Stimulated activated CD4-positive, alpha-beta T cell treated with anti-CD3 and anti-CD28 coated beads, Interleukin-1b, Interleukin-23, amount 100 ng/mL, for 1 hour (primary cell): ENCODE measurements at places on chromosomes 6 and 20.

DNA sequence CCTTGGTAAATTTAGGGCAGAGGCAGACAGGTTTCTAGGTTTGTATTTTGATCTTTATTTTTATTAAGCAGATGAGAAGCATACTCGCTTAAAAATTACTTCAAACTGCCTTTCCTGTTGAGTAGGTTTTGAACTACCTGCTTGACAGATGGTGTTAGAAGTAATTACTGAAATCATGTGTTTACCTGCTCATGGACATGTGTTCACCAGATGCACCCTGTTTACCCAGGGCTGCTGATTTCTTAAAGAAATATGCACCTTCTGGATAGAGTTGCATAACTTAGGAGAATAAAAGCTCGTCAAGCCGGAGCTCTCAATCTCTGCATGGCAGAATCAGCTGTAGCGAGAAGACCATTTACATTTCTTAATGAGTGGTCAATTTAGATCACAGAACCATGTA, 165.1 kb downstream of the CDKAL1 start:
- DNase-seq = no peak

- DNase-seq = no peak
These were observed 51.4 kb upstream of the TMEM181 start for GRCh38 chr6:158508450-158508849.

DNA sequence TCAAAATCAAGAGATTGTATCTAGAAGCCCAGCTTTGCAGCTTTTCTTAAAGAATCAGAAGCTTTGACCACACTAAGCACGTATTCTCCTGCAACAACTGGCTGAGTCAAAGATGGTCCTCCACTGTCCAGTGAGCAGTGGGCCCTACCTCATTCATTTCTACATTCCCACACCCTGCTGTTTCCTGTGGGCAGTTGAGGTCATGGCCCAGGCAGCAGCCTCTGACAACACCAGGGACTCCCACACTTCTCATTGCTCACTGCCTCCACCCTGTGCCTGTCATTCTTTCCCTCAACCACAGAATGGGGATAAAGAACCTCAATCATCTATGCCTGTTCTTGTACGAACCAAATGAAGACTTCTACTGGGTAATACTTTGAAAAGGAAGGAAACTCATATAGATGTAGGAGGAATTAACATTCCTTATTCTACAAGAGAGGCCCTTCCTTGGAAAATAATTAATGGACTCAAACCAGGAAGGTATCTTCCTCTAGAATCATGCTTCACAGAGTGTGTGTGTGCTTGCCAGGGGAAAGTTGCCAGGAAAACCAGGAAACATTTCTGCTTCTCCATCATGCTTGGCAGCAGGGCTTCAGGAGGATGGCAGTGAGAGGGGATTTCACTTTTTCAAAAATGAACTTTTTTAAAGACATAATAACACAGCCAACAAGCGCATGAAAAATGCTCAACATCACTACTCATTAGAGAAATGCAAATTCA, 191.7 kb upstream of the RIN2 start:
- DNase-seq = no peak

DNA sequence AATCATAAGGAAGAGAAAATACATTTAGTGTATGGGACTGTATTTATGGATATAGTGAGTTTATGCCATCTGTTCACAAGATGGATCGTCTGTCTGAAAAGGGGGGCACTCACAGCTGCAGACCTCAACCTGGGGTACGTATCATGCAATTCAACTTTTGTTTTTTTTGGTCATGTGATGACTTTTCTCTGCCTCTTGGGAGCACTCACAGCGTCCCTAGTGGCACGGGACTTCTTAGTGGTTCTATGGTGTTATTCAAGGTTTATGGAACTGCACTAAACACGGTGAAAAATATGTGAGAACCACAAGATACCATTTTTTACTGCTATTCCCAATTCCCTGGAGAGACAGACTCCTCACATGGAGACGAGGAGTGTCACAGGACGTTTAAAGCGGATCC, 60.4 kb upstream of the MPC1 start:
- no peak for DNase-seq

DNA sequence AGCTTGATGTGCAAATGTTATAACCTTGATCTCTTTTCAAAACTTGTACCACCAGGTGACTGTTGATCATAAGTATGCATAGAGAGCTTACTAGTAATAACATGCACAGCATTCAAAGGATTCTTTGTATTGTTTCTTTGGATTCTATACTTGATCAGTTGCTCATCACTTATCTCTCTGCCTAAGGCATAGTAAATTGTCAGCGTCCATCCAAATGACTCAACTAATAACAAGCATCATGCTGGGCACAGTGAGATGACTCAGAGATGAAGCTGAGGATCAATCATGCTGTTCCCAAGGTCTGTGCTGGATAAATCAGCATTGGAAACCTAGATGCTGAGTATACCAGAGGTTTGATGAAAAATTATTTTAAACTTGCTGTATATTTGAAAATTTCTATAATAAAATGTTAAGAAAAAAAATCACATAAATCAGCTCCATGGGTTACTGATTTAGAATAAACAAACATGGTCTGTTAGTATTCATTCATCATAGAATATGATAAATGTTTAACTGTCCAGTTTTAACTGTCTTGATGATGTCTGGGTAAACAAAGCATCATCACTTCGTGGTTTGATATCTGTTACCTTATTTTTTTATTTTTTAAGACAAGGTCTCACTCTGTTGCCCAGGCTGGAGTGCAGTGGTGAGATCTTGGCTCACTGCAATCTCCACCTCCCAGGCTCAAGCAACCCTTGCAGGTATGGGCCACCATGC, 45.6 kb upstream of the SGK1 start:
- DNase-seq = no peak

DNA sequence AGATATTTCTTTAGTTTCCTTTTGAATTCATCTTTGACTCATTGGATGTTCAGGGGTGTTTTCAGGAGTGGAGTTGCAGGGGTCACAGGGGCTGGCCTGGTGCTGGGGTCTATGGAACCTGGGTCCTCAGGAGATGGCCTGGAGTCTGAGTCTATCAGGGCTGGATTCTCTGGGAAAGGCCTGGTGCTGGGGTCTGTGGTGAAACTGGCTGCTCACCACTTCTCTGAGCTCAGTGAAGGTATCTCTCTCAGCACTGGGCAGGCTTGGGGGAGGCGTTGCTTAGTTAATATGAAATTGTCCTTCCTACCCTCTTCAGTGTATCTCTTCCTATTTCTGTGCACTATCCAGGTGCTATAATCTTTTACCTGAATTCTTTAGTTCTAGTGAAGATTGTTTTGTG, 83.1 kb upstream of the SLC24A3 start:
- no peak for DNase-seq

DNA sequence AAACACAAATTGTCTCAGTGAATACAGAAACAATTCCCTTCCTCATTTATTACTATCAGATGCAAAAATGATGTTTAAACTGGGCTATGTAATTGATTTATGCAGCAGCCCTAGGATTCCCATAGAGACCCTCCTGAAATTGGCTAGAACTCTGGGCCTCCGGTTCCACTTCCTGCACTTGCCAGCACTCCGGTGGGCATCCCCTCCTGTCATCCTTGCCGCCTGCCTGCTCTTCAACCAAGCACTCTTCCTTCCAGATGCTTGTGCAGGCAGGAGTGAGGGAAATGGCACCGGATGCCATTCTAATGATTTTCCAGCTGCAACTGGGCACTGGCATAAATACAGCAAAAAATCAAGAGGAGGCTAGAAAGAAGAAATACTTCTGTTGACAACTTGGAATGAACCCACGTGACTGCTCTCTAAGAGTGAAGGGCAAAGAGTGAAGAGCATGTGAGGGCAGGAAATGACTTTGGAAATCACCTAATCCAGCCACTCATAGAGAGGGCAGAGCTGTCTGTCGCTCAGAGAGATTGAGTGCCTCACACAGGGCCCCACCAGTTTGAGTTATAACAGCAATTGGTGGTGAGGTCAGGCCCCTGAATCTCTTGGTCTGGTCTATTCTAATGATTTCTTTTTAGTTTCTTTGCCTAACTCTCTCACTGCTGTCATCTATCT, 3.7 kb upstream of the NEDD9 start:
- no peak for DNase-seq

DNA sequence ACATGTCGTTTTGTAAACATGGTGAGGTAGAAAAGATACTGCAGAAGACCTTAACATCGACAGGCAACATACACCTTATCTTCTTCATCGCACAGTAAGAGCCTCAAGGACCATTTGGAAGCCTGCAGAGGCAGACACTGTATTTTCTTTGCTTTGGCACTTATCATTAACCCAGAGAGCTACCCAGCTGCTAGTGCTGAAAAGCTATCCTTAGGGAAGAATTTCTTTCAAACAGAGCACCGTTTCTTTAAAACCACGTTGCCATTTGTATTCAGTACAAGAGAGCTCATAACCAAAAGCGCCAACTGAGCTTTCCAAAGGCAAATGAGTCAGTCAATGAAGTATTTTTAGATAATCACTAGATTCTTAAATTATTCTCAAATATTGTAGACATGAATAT, 306.6 kb downstream of the EPM2A start:
- DNase-seq = no peak

DNA sequence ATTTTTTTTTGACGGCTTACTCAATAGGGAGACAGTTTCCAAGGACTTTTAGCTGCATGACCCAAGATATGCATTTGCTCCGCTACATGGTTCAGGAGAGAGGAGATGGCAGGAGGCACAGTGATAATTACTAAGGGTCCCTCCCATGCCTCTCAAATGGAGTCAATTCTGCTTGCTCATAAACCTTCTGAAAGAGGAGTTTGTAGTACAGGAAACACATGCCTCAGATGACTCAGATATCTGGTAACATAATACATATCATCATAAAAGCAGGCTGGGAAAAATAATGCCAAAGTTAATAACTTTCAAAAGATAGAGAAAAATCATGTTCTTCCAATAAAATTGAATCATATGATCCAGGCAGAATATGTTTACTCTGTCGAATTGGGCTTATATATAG, 97.6 kb upstream of the DEFB112 start:
- no peak for DNase-seq

- no peak for DNase-seq
These were observed 16.6 kb upstream of the HCK start for GRCh38 chr20:32035426-32035779.

- DNase-seq = no peak
These were observed 901.7 kb upstream of the CITED2 start for GRCh38 chr6:140276133-140276532.

DNA sequence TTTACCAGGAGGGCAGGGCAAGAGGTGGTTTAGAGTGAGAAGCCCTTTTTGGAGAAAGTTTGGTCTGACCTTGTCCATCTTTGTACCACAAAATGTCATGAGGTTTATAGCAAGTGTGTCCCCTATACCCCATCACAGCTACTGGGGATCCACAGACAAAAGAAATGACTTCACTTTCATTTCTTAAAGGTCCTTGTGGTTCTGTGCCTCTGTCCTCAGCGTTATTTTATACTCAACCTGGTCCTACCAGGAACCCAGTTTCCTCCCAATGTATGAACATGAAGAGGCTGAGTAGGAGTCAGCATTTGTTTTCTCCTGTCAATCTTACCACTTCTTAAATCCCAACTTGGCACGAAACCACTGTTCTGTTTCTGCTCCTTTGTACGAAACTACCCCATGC, 157.6 kb downstream of the NFATC2 start:
- no peak for DNase-seq

DNA sequence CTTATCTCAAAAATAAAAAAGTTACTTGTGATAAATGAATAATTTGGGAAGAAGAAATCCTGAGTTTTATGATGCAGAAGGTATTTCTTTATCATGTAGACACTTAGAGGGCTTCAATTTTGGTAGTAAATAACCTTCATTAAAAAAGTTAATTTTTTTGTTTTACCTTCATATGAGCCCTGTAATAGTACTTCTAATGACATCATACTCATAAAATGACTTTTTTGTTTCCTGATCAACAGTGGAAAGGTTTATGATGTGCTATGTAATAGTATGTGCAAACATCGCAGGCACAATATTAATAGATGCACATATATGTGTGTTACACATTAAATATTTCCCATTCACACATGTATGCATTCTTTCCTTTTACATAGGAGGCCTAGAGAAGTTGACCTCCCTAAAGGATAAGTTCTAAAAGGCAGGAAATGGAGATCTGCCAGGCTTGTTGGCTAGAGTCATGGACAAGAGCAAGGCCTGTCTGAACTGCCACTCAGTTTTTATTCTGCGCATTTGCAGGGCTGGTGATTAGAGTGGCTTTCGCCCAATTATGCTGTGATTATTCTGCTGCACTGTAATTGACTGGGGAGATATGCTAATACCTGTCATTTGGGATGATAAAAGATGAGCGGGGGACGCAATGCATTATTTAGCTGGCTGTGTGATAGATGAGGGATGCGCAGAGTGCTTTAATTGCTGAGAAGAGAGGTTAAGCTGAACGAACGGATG, 272.6 kb downstream of the TMEM242 start:
- no peak for DNase-seq

DNA sequence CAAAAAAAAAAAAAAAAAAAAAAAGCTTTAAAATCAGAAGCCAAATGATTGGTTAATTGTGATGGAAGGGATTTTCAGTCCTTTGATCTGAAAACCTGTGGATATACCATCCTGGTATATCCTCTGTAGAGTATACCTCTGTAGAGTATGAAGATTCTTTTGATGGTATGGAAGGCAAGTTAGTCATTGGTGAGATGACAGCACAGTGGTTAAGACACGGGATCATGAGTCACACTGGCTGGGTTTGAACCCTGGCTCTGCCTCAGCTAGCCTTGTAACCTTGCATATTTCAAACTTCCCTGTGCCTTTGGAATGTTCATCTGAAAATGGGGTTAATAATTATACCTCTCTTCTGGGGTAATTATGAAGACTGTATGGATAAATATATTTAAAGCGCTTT, 179.3 kb downstream of the CARMIL1 start:
- no peak for DNase-seq

GRCh38 chr6:33456156-33456555, 1.8 kb downstream of the ZBTB9 start:
- no peak for DNase-seq

DNA sequence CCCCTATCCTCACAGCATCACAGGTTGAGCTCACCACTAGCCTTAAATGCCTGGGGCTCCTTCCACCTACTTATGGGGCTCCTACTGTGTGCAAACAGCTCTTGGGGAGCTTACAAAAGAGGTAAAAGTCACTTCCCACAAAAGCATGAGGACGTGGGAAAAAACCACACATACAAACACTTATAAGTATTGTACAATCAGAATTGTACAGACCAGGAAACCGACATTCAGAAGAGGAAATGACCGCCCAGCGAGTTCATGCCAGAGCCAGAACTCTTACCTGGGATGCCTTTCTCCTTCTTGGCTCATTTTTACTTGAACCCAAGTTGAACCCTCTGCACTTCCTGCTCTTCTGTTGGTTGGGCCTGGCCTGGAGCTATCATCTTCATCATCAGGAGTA, 6.3 kb upstream of the PPP1R16B start:
- DNase-seq = no peak

GRCh38 chr6:93749191-93749590, 329.8 kb upstream of the EPHA7 start:
- DNase-seq = no peak

- no peak for DNase-seq
These were observed 53.8 kb downstream of the SLC35F1 start for GRCh38 chr6:117960877-117961276.

DNA sequence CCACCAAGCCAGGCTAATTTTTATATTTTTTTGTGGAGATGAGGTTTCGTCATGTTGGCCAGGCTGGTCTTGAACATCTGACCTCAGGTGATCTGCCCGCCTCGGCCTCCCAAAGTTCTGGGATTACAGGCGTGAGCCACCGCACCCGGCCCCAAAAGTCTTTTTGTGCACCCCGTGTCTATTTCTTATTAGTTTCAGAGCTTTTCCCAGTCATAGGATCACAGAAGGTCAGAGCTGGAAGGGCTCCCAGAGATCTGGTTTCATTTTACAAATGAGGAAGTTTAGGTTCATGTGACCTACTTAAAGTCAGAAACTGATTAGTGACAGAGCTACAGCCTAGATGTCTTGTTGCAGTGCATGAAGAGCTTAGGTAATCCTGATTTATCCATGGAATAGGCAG, 1.6 kb upstream of the OGFRL1 start:
- no peak for DNase-seq
